ENCODE measurements at places on chromosomes 1 and 21.

DNA sequence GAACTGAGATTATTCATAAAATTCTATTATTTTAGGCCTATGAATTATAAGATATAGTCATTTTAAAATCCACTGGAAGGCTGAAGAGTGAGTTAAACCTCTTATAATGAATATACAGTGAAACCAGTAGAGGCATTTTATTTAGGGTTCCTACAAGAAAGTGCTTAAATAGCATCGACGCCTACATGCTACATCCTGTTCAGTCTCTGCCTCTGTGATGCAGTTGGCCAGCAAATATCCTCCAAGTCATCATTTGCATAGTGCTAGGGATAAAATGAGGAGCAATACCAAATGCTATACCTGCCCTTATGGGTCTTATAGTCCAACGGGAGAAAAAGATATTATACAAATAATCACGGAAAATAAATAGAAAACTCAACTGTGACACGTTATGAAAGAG is 59.6 kb downstream of the EDEM3 start:
- no peak for DNase-seq

- DNase-seq, result no peak
These were observed 67.8 kb downstream of the TOMM20 start for GRCh38 chr1:235060607-235061470.

- no peak for DNase-seq
These were observed 37.2 kb downstream of the ETNK2 start for GRCh38 chr1:204114606-204115005.

GRCh38 chr21:38664841-38665240 is 140.9 kb upstream of the ETS2 start:
- no peak for DNase-seq

- DNase-seq, result no peak
These were observed 39.2 kb upstream of the COL18A1 start for GRCh38 chr21:45365608-45366241.

- DNase-seq, result no peak
These were observed 117.6 kb downstream of the PTGER3 start for GRCh38 chr1:70930062-70930461.

DNA sequence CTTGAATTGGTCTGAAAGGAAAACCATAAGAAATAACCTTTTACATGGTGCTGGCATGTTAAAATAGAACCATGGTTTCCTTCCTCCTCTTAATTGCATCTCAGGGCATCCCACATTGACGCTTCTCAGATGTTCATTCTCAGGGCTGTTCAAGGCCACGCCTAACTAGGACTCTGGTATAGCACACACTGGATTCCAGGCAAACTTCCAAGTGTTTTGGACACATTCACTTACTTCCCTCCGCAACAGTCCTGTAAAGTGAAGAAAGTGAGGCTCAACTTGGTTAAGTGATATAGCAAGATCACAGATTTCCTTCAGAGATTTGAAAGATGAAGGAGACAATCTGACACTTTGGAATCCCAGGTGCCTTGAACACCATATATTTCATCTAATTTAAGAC is 244.8 kb downstream of the DUSP10 start:
- no peak for DNase-seq

GRCh38 chr1:157844089-157844830 is 2.7 kb upstream of the CD5L start:
- DNase-seq, result no peak

DNA sequence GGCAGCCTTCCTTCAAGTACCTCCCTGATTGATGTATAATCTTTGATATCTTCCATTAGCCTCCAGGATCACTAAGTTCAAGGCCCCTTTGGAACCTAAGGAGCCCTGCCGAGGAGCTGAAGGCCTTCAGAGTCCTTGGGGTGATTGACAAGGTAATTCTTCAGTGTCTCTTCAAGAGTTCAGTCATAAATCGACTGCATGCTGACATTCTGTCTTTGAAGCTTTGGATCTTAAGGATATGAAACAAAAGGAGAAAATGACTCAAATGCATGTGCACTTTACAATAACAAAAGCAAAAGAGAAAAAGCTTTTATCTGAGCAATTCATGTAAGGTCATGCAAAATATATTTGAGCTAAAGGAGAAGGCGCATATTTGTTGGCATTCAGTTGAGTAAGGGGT is 125.3 kb downstream of the RPS6KC1 start:
- no peak for DNase-seq

DNA sequence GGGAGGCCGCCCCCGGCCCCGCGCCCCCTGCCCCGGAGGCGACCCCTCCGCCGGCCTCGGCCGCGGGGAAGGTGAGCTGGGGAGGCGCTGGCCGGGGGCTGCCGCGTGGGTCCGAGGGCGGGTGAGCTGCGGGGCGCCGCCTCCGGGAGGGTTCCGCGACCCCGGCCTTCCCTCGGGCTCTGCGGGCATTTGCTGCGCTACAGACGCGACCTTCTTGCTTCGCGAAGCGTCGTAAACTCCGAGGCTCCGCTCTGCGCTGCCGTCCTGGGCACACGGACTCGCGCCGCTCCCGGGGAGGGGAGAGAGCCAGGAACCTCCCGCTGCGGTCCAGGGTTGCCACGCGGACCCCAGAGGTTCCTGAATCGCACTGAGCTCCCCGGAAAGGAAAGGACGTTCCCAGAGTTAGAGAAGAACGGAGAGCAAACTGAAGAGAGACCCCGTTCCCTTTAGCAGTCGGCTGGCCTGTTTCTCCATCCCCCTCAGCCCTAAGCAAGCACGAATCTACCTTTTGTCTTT is 345 bp downstream of the SLX9 start:
- no peak for DNase-seq

DNA sequence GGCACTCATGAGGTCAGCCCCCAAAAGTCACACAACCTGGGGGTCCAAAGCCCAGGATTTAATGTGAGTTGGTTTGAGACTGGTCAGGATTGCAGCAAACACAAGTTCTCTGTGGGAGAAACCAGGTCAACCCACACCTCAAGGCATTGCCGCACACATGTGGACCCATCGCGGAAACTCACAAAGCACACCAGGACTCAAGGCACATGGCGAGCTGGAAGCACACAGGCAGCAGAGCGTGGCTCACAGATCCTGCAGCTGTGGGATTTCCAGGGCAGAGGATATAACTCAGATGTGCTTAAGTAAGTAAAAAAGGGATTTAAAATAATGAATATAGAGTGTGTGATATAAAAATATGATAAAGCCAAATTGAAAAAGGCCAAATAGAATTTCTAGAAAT is 51.6 kb upstream of the ADARB1 start:
- DNase-seq, result no peak

- no peak for DNase-seq
These were observed 183.4 kb downstream of the ZNF281 start for GRCh38 chr1:200226268-200226968.

DNA sequence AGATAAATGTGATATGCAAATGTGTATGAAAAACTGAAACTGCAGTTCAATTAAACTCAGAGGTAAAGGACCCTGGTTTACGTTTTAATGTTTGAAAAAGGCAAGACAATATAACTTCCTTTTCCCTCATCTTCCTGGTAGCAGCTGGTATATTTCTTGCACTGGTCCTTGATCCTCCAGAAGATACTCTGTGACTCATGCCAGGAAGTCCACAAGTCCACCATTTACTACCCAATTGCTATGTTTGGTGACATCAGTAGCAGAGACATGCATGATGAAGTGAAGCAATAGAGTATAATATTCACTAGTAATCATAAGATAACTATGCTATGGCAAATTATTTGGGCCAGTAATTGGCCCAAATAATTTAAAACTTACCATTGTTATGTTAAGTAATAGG is 774.5 kb upstream of the NEGR1 start:
- DNase-seq, result no peak

DNA sequence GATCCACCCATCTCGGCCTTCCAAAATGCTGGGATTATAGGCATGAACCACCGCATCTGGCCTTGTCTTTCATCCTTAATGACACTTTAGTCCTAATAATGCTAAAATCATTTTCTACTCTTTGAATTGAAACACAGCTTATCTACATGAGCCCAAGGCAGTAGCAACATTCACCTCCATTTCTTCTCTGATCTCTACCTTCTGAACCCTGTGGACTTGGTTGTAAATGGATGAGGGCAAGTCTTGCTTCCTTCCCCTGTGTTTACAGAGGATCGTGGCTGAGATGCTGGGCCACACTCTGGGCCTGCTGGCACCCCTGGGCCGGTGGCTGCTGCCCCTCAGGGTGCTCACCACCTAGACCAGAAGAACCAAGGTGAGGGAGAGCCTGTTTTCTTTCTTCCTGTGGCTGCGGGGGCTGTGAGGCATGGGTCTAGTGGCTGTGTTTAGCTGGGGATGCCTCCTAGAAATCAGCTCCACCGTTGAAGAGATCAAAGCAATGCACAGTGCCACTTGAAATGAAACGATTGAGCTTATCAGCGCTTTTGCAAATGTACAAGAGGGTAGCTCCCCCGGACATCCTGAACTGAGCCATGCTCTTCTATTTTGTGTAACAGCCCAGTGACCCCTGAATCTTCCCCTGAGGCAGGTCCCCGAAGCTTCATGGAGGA is 32.2 kb upstream of the LGALS8 start:
- DNase-seq, result no peak

DNA sequence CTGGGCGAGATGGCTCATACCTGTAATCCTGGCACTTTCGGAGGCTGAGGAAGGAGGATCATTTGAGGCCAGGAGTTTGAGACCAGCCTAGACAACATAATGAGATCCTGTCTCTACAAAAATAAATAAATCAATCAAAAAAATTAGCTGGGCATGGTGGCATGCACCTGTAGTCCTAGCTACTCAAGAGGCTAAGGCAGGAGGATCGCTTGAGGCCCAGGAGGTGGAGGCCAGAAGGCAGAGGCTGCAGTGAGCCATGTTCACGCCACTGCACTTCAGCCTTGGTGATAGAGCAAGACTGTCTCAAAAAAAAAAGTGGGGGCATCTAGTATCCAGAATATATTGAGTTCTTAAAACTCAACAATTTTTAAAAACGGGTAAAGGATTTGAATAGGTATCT is 6.0 kb downstream of the TUT4 start:
- DNase-seq, result no peak

- no peak for DNase-seq
These were observed 29.9 kb downstream of the MRAP start for GRCh38 chr21:32328595-32328994.

- no peak for DNase-seq
These were observed 1.0 kb upstream of the PPIH start for GRCh38 chr1:42657201-42657600.

- peak; percentile 11 for DNase-seq
These were observed 1.7 kb downstream of the DCAF8 start for GRCh38 chr1:160260406-160261382.

- DNase-seq, result no peak
These were observed 23.7 kb upstream of the GREM2 start for GRCh38 chr1:240635466-240636256.

GRCh38 chr1:15148941-15149340 is 4.6 kb upstream of the TMEM51 start:
- no peak for DNase-seq

GRCh38 chr1:116826818-116827606 is 72.8 kb downstream of the CD2 start:
- DNase-seq, result peak; percentile 40

DNA sequence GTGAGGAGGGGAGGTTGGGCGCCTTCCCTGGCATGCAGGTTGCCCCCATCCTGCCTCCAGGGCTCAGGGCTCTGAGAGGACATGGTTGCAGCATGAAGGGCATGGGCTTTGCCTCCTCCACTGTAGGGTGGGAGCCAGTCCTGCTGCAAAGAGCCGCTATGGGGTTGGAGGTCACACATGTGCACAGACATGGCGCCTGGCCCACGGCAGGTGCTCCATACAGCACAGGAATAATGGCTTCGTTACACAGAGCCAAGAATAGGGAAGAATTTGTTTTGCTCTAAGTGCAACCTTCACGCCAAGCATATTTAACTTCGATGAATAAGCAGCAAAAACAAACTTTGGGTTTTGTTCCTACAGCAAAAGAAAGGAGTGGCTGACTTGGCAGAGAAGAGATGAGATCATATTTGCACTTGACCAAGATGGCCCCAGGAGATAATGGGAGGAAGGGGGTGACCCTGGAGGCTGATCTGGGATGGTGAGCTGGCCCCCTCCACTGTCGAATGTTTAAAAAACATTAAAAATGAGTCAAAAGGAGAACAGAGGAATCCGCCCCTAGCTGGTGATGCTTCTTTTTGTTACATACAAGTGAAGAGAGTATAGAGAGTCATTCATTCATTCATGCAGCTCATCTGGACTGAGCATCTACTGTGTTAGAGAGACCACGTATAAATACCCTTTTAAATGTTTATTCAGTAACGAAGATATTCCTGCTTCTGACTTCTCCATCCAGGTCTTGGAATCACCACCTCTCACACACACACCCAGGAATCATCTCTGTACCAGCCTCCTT is 12.4 kb upstream of the C2CD2 start:
- no peak for DNase-seq

- DNase-seq, result no peak
These were observed at the start of gene FAM110D for GRCh38 chr1:26158908-26159742. FAM110D (plus strand) TSS chr1:26159079; CDS start chr1:26161292, 2,213 bp downstream.

GRCh38 chr1:233237647-233238046 is 57.9 kb downstream of the PCNX2 start:
- DNase-seq, result no peak

DNA sequence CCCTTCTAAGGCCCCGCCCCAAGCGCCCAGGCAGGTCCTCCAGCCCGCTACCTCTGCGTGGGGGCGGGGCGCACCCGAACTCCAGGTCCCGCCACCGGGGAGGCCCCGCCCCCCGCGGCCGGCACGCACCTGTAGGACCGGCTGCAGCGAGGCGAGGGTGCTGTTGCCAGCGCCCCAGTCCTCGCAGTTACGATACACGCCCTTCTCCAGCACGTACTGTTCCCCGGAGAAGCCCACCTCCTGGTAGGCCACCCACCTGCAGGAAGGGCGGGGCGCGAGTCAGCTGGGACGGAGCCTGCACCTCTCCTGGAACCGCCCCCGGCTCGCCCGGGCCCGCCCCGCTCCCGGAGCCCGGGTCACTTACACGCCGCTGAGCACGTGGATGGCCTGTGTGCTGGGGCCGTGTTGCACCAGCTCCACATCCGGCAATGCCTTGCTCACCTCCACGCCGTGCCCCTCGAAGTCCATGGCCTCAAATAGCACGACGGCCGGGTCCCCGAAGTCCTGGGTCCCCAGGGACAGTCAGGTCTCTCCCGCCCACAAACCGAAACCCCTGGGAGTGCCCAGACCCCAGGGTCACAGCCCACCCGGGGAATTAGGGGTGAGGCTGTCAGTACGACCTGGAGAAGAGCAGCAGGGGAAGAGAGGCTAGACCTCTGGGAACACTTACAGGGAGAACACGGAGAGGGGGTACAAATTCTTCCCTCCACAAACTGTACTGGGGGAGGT is 17.3 kb downstream of the CRYBG2 start:
- peak; percentile 80 for DNase-seq

- DNase-seq, result no peak
These were observed 132.7 kb upstream of the ARHGEF16 start for GRCh38 chr1:3321559-3322449.

- no peak for DNase-seq
These were observed 20.6 kb upstream of the MRPS14 start for GRCh38 chr1:175043824-175044223.

- DNase-seq, result peak; percentile 85
These were observed 9.4 kb downstream of the AKNAD1 start for GRCh38 chr1:108847494-108847893.

- no peak for DNase-seq
These were observed 101.5 kb downstream of the PLA2G4A start for GRCh38 chr1:186930238-186930637.

Data from NCI-H2029 (cell line).